HT1080 (cell line): ENCODE measurements at places on chromosomes 6 and 20. TPM values are rescaled to one million over a fixed set of nuclear protein-coding genes. Genes with fewer than 3 reads are reported as not detected.

GRCh38 chr6:12890171-12890790 is 173.7 kb downstream of the PHACTR1 start:
- DNase-seq = no peak

Gene TTPAL
- total RNA-seq = 7.6 and 10.7 TPM in 2 replicates

DNA sequence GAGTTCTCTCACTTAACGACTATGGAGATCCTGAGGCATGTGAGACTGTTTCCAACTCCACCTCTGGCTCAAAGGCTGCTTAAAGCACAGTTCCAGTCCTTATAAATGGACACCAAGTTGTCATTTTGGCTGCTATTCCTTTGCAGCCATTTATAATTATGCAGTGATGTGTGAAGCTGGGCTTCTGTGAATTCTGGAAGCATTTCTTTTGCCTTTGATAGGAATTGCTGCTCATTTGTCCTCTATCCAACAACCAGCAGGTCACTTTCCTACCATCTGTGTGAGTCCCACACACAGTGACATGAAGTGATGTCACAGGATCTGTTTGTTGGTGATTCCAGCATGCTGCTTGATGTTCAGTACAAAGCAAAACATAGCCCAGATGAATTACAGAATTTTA is 28.5 kb upstream of the EFHC1 start:
- no peak for DNase-seq

Gene SLA2
- not detected in 2 replicates for total RNA-seq

Gene TGM3
- not detected in 2 replicates for total RNA-seq
